ENCODE measurements at places on chromosomes 6 and 20.

DNA sequence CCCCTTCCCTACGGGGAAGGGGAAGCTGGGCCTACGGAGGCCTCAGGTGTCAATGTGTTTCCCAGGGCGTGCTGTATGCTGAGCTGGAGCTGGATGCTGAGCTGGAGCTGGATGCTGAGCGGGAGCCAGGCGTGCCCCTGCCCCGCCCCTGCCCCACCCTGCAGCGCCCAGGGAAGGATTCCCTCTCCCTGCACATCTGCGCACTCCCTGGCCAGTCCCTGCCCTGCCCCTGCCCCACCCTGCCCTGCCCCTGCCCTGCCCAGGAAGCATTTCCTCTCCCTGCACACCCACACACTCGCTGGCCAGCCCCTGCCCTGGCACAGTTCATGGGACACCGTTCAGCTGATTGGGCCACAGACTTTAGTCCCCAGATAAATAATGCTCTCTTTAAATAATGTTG lies 196.8 kb downstream of the SMOC2 start:
- no peak for DNase-seq

- DNase-seq: no peak
Observed at GRCh38 chr6:166165558-166166313, 1.9 kb downstream of the TBXT start.

- DNase-seq: no peak
Observed at GRCh38 chr6:123529843-123530242, 106.9 kb downstream of the TRDN start.

DNA sequence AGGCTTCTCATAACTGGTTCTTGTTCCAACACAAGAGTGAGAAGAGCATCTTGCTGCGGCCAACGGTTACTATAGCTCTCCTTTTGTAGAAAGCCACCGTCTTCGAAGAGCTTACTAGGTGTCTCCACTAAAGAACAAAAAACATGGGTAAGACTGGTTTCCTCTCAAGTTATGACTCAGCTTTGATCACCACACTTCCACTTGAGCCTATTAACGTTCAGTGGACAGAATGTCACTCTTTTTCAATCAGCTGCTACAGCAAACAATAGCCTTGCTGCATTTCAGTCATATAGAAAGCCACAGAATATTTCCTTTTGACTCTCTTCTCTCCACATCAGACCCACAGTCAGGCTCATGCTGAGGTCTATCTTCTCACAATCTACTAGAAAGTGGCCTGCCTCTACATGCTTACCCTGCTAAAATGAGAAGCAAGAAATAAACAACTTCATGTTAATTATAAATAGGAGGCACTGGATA lies 243.5 kb upstream of the PREP start:
- no peak for DNase-seq

GRCh38 chr6:26613689-26614683 lies 17.2 kb downstream of the ABT1 start:
- no peak for DNase-seq

- no peak for DNase-seq
Observed at GRCh38 chr6:142784344-142784743, 160.6 kb downstream of the HIVEP2 start.

- DNase-seq: no peak
Observed at GRCh38 chr6:37694259-37694658, 3.4 kb downstream of the MDGA1 start.

- DNase-seq: no peak
Observed at GRCh38 chr20:61974357-61974665, 91.4 kb downstream of the TAF4 start.

DNA sequence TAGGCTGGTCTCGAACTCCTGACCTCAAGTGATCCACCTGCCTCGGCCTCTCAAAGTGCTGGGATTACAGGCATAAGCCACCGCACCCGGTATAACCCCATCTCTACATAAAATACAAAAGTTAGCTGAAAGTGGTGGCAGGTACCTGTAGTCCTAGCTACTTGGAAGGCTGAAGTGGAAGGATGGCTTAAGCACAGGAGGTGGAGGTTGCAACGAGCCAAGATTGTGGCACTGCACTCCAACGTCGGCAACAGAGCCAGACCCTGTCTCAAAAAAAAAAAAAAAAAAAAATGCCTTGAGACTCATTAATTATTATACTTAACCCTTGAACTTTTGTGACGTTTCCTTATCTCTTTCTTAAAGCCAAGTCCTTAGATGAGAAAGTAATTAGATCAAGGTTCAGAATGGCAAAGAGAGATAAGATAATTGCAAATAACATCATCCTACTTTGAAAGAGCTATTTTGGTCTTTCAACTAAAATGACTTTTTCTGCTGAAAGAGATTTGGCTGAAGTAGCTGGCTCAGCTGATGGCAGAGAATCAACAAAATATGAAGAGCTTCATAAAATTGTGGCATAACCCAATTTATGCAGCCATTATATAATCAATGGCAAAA lies 4.7 kb upstream of the SHLD1 start:
- no peak for DNase-seq

- no peak for DNase-seq
Observed at GRCh38 chr20:4181956-4182945, 166.9 kb upstream of the RNF24 start.
